MV-4-11 (cell line): ENCODE measurements at places on chromosomes 6 and 20.
A peak's percentile ranks its signal among the peaks of the same experiment; 100 is the strongest.

DNA sequence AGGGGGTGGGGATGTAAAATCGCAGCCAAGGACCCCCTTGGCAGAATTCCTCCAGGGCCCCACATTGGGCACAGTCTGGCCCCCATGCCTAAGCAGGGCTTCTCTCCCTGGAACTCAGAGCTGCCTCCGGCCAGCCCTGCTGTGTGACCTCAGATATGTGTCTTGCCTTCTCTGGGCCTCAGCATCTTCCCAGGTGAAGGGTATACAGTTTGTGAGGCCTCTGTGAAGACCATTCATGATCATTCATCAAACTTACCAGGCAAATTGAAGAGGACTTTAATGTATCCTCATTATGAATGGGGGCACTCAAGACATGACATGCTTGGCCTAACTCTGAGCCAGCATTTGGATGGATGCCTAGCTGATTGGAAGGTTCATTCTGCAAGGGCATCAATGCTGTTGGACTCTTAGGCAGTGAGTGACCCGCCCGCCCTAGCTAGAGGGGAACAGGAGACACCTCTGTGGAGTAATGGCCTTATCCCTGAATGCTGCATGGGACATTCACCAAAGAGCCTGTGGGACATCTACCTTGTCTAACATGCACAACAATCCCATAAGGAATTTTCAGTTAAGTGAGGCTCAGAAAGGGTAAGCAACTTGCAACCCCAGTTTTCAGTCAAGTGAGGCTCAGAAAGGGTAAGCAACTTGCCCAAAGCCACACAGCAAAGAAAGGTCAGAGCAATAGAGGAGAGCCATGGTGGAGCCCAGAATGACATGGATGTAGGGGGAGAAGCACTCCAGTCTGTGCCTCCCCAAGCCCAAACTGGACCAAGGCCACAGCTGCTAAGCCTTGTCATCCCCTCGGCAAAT is 535 bp downstream of the CCN5 start:
- DNase-seq, result no peak

DNA sequence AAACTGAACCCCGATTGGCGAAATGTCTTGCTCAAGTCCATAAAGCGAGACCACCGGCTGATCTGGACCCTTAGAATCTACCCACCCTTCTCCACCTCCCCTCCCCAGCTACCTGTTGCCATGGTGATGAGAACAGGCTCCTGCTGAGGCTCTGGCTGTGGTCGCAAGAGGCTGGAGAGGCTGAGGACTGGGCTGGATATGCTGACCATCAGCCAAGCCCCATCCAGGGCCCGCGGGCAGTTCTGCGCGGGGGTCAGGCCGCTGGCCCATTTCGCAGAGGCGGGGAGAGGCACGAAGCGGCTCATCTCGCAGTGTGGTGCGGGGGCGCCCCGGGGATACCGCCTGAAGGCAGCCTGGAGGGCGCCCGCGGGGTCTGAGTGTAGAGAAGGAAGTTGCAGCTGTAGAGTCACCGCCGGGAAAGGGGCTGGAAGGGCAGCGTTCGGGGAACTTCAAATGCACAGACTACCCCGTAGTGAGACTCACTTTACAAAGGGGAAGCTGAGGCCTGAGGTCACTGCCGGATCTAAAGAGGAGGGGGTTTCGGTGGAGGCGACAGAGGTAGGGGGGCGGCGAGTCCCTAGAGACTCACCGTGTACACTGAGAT is 671 bp downstream of the TAPBP start:
- DNase-seq, result peak; percentile 59

DNA sequence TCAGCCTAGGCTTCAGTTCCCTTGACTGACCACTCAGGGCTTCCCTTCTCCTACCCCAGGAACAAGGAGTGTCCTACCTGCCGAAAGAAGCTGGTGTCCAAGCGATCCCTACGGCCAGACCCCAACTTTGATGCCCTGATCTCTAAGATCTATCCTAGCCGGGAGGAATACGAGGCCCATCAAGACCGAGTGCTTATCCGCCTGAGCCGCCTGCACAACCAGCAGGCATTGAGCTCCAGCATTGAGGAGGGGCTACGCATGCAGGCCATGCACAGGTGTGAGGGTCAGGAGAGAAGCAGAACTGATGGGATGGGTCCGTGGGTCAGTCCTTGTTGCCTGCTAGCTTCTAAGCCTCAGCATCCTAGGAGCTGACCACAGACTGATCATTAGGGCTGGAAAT is 1.6 kb downstream of the RING1 start:
- DNase-seq, result no peak

- DNase-seq, result no peak
Observed at GRCh38 chr20:24996449-24997377, 4.2 kb upstream of the APMAP start.

DNA sequence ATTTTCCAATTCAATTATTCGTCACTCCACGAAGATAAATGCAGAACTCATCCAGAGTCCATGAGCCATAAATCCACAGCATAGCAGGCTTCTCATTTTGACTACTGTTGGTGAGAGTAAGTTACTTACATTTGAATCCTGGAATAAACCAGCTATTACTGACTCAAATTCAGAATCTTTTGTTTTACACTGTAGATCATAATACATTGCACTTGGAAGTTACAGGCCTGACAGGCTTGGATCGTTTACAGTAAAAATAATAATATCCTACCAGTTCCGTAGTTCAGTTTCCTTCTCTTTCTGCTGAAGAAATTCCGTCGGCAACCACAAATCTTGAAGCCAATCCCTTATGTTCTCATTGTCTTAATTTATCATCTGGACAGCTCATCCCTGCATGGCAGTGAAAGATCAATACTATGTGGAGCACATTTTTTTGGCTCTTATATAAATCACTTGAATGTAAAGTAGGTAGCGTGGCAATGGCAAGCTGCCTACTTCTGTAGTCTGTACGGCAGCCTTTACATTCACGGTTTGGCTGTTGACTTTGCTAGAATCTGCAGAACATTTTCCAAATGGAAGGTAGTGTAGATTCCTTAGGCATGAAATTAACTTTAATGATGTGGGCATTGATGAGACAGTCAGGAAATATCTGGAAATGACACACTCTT is 142.9 kb downstream of the WDR27 start:
- DNase-seq, result no peak

DNA sequence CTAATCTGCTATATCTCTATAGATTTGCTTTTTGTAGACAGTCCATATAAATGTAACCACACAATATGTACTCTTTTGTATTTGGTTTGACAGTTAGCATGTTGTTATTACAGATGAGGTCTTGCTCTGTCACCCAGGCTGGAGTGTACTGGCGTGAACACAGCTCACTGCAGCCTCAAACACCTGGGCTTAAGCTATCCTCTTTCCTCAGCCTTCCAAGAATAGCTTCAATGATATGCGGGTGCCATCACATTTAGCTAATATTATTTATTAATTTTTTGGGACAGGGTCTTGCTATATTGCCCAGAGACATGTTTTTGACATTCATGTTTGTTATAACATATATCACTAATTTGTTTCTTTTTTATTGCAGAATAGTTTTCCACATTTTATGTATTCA is 10.8 kb downstream of the REPS1 start:
- no peak for DNase-seq

DNA sequence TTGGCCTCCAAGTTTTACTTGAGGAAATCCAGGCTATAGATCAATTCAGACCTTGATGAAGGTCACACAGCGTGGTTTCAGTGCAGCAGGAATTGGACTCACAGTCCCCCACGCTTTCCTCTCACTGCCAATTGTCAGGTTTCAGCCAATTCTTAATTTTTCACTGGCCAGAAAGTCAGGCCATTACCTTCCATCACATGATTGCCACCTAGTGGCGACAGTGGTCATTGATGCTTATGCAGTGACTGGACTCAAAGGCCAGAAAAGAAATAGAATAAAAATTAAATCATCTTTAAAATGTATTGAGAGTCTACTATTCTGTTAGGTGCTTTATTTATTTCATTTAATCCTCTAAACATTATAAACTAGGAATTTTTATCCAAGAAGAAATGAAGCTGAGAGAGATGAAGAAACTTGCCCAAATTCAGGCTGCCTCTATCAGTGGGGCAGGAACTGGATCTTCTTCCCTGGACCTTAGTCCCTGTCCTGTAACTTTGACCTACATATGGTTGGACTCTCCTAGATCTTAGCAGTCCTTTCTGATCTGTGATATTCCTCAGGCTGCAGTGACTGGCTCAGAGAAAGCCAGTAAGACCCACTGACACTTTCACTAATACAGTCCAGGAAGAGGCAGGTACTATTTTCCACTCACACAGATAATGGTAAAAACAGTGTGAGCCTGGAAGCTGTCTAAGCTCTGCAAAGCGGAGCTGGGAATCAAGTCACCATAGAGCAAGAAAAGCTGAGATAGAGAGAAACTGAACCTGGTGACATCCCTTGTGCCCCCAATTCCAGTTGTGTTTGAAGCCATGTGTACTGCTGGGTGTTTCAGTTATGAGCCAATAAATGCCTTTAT is 133.3 kb downstream of the ELOVL4 start:
- DNase-seq, result peak; percentile 43
